ENCODE measurements at places on chromosomes 12 and 14. TPM values are rescaled to one million over a fixed set of nuclear protein-coding genes. Genes with fewer than 3 reads are reported as not detected.

The METTL3 gene
- total RNA-seq: 25.1 TPM

The HIP1R gene
- 32.4 TPM for total RNA-seq

The OR4K2 gene
- total RNA-seq: not detected

The ASB2 gene
- 115 TPM for total RNA-seq

DNA sequence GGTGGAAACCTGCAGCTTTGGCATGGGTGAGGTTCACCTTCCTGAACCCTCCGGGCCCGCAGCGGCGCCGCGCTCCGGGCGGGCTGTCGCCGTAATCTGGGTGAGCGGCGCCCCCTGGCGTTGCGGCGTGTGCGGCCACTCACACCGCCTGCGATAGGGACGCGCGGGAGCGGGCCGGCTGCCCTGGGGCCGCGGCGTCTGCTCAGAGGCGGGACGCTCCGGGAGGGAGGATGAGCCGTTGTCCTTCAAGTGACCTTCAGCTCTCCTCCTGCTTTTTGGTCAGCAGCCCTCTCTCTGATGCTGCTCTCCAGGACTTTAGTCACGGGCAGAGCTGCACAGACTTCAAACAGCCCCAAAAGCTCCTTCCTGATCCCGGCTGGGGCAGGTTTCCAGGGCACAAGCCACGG lies 211.7 kb upstream of the FKBP4 start:
- DNase-seq: no peak

- DNase-seq: no peak
Measured at GRCh38 chr14:44788612-44789011, 173.1 kb downstream of the KLHL28 start.

DNA sequence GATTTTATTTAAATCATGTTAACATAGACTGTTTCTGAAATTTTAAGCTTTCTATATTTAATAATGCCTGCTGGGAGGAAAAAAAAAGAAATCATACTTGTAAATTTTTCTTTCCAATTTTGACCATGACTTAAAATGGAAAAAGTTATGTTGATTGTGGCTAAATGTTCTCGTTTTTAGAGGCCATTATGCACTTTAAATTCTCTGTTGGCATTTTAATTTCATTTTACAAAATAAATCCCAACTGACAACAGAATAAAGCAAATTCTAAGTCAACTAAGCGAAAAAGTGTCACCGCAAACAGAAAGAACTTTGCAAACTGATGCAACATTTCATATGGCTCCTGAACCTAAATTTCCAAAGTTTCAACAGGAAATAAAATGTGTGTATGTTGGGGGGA lies 74.8 kb upstream of the G2E3 start:
- DNase-seq: no peak

DNA sequence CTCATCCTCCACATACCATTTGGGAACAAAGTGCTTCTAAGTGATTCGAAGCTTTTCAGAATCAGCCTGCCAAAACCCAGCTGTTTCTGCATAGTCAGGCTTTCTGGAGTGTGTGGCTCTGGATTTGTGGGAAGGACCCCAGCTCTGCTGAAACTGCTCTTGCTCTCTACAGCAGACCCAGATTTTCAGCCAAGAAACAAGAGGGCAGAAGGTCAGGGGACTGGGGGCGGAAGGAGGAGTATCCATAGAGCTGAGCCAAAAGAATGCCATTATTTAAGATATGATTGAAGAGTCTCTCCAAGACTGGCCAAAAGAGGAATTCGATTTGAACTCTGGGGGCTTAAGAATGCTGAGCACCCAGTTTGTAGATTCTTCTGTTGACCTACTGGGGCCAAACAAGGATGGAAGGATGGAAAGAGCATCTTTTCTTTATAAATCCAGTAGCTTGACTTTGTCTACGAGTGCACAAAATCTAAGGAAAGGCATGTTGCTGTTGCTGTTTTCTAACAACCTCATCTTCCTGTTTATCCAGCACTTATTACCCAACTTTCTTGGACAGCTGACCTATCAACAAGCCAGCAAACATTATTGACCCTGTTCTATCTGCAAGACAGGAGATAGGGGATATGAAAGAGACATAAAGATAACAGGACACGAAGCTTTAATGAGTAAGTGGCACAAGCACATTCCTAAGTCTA lies 29.2 kb downstream of the FBLN5 start:
- no peak for DNase-seq

DNA sequence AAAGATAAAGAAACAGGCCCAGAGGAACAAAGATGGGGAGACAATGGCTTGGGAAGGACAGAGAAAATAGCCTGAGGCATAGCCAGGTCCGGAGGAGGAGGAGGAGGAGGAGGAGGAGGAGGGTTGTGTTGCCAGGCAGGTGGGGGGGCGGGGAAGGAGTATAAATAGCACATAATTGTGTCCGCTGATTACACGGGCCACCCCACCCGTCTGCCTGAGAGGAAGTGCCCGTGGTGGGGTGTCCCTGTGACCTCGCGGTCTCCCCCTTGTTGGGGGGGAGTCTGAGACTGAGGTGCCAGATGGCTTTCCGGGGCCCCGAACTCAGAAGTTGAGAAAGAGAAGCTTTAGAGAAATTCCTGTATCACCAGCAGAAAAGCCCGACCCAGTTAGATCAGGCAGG lies 1.9 kb upstream of the SP7 start:
- no peak for DNase-seq

DNA sequence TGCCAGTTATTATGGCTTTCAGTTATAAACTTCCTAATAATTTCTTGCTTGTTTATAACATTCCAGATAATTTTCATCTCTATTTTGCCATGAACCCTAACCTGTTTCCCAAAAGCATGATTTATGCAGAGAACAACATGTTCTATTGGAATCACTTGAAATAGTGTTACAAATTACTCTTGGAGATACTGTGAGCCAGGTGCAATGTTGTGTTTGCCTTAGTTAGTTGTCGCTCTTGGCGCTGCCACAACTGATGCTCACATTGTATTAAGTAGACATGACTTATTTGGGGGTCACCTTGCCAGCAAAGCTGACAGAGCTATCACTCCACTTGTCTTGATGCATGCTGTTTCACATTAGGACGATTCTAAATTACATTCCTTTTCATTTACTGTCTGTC lies 49.4 kb downstream of the TSPAN8 start:
- no peak for DNase-seq

- DNase-seq: peak; percentile 75
Measured at GRCh38 chr14:95233702-95234241, 76.4 kb upstream of the DICER1 start.

DNA sequence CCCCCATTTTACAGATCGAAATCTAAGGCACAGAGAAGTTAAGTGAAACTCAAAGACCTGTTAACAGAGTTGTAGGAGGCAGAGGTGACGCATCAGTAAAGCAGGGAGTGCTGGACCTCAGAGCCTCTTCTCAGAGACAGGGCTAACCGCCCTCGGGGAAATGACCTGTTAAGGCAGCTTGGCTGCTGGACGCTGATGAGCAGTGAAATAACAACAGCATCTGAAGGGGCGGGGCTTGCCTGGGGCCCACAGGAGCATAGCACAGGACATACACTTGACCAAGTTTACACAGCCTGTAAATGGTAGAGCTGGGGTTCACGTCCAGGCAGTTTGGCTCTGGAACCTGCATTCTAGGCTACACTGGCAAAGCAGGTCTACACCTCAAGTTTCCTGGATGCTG lies 39.3 kb downstream of the LRTM2 start:
- no peak for DNase-seq

DNA sequence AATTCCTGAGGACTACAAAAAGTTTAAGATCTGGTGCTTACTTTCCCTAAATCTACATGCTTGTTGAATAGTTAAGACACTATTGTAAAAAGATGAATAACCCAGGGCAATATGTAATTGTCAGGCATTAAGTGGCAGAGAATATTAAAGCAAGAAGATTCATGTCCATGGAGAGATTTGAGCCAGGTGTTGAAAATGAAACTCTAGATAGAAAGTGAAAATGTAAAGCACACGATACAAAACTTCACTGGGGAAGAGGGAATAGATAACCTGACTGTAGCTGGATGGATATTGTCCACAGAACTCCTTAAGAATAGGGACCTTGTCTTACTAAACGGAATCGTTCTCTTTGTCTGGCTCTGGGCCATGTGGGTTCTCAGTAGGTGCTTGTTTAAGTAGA lies 5.0 kb downstream of the CAND1 start:
- DNase-seq: no peak

DNA sequence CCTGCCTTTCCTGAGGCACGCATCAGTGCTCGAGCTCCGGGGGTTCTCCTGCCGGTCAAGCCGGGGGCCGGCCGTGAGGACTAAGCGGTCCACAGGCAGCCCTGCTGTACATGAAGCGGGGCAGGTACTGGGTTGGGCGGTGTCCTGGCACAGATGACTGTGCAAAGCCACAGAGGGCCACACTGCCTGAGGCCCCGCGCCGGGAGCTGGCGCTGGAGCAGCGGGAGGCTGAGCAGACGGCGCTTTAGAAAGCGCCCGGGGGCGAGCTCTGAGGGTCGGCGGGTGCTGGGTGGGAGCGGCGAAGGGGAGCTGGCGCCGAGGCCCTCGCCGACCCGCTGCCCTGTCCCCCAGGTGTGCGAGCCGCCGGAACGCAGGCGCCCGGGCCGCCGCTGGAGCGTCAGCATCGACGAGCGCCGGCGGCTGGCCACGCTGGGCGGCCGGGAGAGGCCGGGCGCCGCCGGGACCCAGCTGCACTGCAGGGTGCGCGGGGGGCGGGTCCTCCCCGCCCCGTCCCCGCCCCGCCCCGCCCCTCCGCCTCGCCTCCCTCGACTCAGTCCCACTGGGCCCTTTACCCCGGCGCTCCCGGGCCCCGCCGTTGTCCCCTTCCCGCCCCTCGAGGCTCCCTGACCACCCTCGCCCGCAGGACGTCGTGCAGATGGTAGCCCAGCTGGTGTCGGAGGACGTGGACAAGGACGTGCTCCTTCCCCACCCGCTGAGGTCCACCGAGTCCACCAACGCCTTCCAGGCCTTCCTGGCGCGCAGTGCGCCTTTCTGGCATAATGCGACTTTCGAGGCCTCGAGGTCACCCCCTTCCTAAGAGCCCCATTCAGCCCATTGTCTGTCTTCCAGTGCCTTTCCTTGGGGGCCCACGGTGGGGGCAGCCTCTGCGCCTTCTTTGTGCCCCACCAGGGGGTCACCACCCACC lies 8.3 kb upstream of the MTA1 start:
- DNase-seq: no peak

GRCh38 chr14:26286081-26286912 lies 311.5 kb downstream of the NOVA1 start:
- DNase-seq: no peak

GRCh38 chr14:43938588-43939281 lies 568.3 kb downstream of the FSCB start:
- no peak for DNase-seq

GRCh38 chr12:47207340-47207717 lies 127.6 kb upstream of the AMIGO2 start:
- no peak for DNase-seq

- DNase-seq: no peak
Measured at GRCh38 chr12:93638954-93639353, 38.2 kb upstream of the CRADD start.

- no peak for DNase-seq
Measured at GRCh38 chr12:45914090-45914489, 76.3 kb downstream of the SCAF11 start.

GRCh38 chr14:88326352-88327103 lies 3.5 kb upstream of the KCNK10 start:
- DNase-seq: no peak

DNA sequence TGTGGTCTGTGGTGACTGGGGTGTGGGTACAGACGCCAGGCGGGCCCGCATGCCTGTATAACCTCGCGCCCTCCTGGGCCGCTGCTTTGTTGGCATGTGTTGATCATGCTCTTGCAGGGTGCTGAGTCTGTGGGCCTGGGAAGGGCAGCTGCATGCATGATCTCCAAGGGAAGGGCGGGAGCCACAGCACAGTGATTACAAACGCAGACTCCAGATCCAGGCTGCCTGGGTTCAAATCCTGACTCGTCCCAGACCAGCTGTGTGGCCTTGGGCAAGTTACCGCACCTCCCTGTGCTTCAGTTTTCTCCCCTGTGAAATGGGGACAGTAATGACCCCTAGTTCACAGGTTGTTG lies 24.0 kb downstream of the ADGRD1 start:
- DNase-seq: peak; percentile 49

DNA sequence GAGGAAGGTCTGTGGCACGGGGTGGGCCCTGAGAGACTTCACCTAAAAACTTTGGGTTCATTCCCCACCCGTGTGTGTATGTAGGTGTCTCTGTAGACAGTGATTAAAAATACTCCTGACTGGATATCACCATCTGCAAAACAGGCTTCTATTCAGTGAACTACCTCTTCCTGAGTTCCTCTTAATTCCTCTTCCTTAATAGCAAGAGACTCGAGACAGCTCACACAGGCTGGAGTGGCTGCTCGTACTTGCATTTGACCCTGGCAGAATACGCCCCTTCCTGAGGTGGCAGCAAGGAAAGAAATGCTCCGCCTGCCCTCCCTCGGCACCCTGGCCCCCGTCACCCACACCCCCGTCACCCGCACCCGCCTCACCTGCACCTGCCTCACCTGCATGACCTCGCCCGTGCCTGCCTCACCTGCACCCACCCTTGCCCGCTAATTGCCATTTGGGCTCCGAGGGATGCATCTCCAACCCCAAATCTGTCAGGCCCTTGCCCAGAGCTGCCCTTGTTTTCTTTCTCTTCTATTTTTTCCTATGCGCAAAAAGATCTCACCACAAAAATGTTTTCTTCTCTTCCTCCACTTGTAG lies 90.0 kb downstream of the FBXL14 start:
- DNase-seq: no peak

DNA sequence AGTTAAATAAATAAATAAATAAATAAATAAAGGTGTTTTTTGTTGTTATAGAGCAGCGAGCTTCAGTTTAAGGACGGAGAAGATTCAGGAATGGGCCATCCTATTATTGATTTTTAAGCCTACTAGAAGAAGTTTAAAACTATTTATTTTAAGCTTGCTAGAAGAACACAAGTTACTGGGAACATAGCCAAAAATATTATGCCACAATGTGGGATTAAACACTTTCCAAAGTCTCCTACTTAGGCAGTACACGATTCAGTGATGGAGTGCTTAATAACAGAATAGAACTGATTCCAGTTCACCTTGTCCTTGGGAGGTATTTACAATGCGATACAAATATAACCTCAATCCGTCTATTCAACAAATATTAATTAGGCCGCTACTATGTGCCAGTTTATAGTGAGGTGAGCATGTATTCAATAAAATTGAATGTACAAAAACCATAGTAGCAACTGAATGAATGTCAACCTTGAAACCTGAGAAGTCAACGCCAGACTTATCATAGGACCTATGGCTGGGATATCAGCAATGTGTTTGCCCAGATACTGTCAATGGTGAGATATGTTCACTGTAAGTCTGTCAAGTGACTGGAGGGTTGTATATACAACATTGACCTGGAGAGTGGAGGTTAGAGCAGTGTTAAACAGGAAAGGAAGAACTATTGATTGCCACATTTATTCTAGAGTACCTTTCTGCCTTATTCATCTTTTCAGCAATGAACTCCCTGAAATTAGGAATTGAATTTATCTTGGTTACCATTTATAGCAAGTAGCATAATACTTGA lies 486.4 kb downstream of the TMTC2 start:
- no peak for DNase-seq
